Skin of body (tissue), 3 donors: ENCODE measurements at places on chromosomes 4 and X. TPM values are rescaled to one million over a fixed set of nuclear protein-coding genes. Genes with fewer than 3 reads are reported as not detected.

GRCh38 chrX:39296472-39296871, 495.2 kb downstream of the MID1IP1 start:
- DNase-seq: no peak

UNC5C gene
- 1.1 TPM for total RNA-seq

DNA sequence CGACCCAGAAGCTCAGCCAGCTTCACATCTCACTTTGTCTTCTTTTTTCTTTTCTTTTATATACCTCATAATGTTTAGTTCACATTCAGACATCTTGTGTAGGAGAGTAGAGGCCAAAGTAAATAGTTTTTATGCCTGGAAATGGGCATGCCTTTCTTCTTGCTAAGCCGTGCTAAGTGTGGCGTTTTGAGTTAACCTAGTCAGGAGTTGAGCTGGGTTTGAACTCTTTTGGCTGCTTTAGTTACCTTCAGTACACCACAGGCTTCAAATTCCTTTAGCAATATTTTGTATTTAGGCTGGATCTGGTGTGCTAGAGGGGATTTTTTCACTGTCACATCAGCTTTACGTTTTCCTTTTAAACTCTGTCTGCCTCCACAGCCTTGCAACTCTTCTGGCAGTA, 300.8 kb downstream of the ZNF674 start:
- DNase-seq: no peak

GPRIN3 gene
- 3.8 TPM for total RNA-seq

GRCh38 chr4:82645936-82646565, 84.3 kb upstream of the TMEM150C start:
- peak; percentile 8 for DNase-seq

GNPDA2 gene
- 20.7 TPM for total RNA-seq

DNA sequence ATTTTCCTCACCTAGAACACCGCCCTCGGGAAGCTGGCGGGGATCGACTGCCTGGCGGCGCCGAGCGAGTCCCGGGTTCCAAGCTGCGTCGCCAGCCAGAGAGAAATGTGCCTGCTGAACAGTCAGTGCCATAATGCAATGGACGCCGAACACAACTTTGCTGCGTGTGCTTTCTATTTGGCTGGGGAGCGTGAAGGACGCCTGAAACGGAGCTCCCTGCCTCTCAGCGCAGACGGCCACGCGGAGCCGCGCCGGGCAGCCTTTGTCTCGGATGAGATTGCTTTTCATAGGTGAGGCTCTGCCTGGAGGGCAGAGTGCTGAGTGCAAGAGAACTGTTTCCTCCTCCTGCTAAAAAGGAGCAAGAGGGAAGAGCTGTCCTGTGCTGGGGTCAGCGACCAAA, 107.7 kb upstream of the BCOR start:
- no peak for DNase-seq

- no peak for DNase-seq
Observed at GRCh38 chr4:118904418-118904817, 15.8 kb downstream of the SYNPO2 start.

GRCh38 chr4:13627178-13627605, 333 bp downstream of the BOD1L1 start:
- no peak for DNase-seq
